Caki2 (cell line): ENCODE measurements at places on chromosomes 13 and 19. TPM values are rescaled to one million over a fixed set of nuclear protein-coding genes. Genes with fewer than 3 reads are reported as not detected.

- no peak for DNase-seq
These were observed 1075.0 kb downstream of the DIAPH3 start for GRCh38 chr13:59088716-59089115.

GRCh38 chr13:31775148-31775547 lies 35.8 kb downstream of the RXFP2 start:
- no peak for DNase-seq

DNA sequence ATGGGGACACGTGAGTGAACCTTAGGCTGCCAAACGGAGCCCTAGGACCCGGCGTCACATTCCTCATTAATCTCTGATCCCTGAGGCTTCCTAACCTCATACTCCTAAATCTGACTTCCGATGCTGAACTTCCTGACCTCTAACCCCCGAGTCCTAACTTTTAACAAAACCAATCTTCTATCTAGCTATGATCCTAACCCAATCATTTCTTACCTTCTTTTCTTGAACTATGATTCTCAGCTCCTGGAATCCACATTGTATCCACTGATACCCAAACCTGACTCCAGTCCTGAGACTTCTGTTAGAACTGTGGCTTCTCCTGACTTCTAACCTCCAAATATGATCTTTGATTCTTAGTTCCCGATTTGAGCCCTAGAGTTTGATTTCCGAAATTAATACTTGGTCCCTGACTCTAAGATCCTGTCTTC lies 447 bp downstream of the NFKBIB start:
- no peak for DNase-seq

GRCh38 chr13:53105890-53106289 lies 77.3 kb downstream of the OLFM4 start:
- DNase-seq = no peak

Gene S1PR5
- total RNA-seq = 4.6 and 11.6 TPM in 2 replicates

Gene TEX101
- total RNA-seq = not detected in 2 replicates

Gene ZNF491
- 0.41 TPM in 1 of 2 replicates, not detected in the other for total RNA-seq
